ENCODE measurements at places on chromosomes 3 and 15. TPM values are rescaled to one million over a fixed set of nuclear protein-coding genes. Genes with fewer than 3 reads are reported as not detected.

PTH1R gene
- total RNA-seq: not detected

PROS1 gene
- 0.50 TPM for total RNA-seq

NAALADL2 gene
- not detected for total RNA-seq

CCR2 gene
- 80.1 TPM for total RNA-seq

CELSR3 gene
- total RNA-seq: 20.9 TPM

TM4SF1 gene
- total RNA-seq: not detected

AMT gene
- 6.9 TPM for total RNA-seq

ACAP2 gene
- total RNA-seq: 58.4 TPM

SERINC4 gene
- total RNA-seq: 0.30 TPM

SEMA3B gene
- total RNA-seq: 0.16 TPM

IDH2 gene
- 293 TPM for total RNA-seq

PLA2G4F gene
- not detected for total RNA-seq

GOLGA8K gene
- total RNA-seq: 0.68 TPM

STRA6 gene
- not detected for total RNA-seq

ANXA2 gene
- 422 TPM for total RNA-seq

PARP9 gene
- 147 TPM for total RNA-seq

DUOXA2 gene
- not detected for total RNA-seq

ARRDC4 gene
- total RNA-seq: 0.09 TPM

SCG3 gene
- not detected for total RNA-seq

GPR62 gene
- total RNA-seq: not detected

ETV5 gene
- total RNA-seq: 0.47 TPM

PAK6 gene
- 1.7 TPM for total RNA-seq

FMN1 gene
- total RNA-seq: not detected

CIDEC gene
- not detected for total RNA-seq

MYLK gene
- 0.50 TPM for total RNA-seq

EOMES gene
- total RNA-seq: 7.3 TPM

MORF4L1 gene
- 275 TPM for total RNA-seq

DMXL2 gene
- total RNA-seq: 10.4 TPM

GOLGA6B gene
- total RNA-seq: not detected

EID1 gene
- total RNA-seq: 133 TPM

FAM219B gene
- 119 TPM for total RNA-seq

GOLGA8T gene
- 0.47 TPM for total RNA-seq

FILIP1L gene
- total RNA-seq: 15.5 TPM

LRRN1 gene
- total RNA-seq: 0.26 TPM

KLHL40 gene
- total RNA-seq: not detected

PLIN1 gene
- total RNA-seq: not detected

P2RY1 gene
- total RNA-seq: 0.35 TPM

ZDHHC19 gene
- total RNA-seq: not detected

LRRC2 gene
- 0.07 TPM for total RNA-seq

OIP5 gene
- 21.1 TPM for total RNA-seq

PLSCR5 gene
- total RNA-seq: not detected

CLDN18 gene
- total RNA-seq: not detected
